ENCODE measurements at places on chromosomes 16 and 17.

GRCh38 chr17:1343554-1343953 lies 56.5 kb downstream of the YWHAE start:
- no peak for DNase-seq

GRCh38 chr17:15952048-15952532 lies 7.2 kb downstream of the ADORA2B start:
- DNase-seq = no peak

GRCh38 chr17:44966348-44967025 lies 1.6 kb downstream of the C1QL1 start:
- DNase-seq = no peak

DNA sequence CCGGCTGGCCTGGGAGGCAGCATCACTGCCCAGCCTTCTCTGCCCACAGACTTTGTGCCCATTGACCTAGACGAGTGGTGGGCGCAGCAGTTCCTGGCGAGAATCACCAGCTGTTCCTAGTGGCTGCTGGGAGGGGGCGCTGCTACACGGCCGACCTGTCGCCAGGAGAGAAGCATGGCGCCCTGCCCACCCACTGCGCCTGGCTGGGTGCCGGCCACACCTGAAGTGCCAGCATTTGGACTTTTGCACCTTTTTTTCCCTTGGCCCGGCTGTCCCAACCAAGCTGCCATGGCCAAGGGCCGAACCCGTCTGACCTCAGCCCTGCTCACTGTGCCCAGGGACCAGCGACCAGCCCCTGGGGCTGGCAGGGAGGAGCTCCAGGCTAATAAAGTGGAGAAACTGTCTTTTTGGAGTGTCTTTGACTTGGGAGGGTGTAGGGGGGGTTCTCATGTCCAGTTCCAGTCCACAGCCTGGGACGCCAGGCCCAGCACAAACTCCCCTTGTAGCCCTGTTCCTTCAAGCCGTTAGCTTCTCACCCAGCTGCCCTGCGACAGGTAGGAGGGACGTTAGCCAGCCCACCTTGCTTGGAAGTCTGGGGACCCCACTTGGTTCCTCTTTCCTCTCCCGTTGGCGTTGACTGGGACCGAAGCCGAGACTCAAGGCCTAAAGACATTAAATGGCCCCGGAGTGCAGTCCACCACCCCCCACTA lies 939 bp upstream of the WDR90 start:
- no peak for DNase-seq

DNA sequence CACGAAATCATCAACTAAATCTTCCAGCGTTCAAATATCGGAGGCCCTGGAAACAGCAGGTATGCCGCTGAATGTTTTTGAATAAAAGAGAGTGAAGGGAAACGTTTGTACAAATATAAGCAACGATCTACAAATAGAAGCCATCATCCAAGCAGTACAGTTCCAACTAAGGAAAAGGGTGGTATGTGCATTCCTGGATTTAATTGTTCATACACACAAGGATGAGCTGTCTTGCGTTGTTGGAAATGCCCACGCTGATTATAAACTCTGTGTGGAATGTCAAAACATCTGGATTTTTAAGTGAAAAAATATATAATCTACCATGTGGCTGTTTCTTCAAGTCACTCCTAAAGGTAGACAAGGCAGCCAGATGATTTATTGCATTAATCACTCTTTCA lies 191.8 kb upstream of the HSBP1 start:
- DNase-seq = no peak

DNA sequence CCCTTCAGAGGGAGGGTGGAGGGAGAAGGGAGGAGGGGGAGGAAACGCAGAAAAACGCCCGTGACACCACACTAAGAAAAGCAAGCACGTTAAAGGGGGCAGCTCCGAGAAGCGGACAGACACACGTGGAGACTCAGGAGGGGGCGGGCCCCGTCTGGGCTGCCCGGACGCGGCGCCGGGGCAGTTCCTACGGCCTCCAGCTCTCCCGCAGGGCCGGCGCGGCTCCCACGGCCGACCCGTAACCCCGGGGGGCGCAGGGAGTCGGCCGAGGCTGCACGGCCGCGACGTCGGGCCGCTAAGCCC lies 362 bp downstream of the KLHDC4 start:
- DNase-seq = no peak

GRCh38 chr17:78117027-78117981 lies 11.3 kb downstream of the TMC6 start:
- no peak for DNase-seq

GRCh38 chr16:89607937-89608740 lies 5.3 kb upstream of the DPEP1 start:
- no peak for DNase-seq

- DNase-seq = no peak
These were observed 4.0 kb downstream of the CCL4 start for GRCh38 chr17:36107660-36108059.

DNA sequence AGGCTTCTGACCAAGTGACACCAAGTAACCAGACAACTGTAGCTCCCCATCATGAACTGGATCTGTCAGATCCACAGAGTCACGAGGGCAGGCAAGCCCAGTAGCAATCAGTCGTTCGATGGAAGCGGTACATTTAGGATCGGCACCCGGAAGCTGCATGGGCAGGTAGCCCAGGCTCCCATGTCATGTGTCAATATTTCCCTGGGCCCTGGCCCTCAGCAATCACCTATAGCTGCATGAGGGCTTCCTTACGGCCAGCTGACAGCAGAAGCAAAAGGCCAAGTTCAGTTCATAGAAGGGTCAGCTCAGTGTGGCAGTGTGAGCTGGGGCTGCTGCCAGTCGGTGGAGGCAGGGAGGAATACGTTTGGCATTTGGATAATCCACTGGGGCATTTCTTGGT lies 31.8 kb downstream of the MRPS23 start:
- no peak for DNase-seq

- no peak for DNase-seq
These were observed 60.8 kb downstream of the TBC1D16 start for GRCh38 chr17:79974566-79975497.

DNA sequence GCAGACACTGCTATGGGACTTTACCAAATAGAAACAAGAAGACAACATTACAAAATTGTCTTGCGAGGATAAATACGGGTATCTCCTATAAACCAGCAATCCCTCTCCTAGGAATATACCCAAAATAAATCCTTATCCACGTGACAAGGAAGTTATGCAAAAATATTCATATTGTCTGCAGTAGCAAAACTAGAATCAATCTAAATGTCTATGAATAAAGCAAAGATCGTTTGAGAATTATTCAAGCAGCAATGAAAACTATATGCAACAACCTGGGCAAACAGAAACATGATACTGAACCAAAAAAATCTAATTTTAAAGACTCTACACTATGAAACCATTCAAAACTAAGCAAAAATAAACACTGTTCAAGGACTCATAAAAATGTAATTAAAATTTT lies 9.2 kb downstream of the LUC7L start:
- no peak for DNase-seq

GRCh38 chr17:43216369-43216761 lies 4.7 kb downstream of the TMEM106A start:
- peak; percentile 13 for DNase-seq

Measured in heart left ventricle (tissue), 16 donors.